Activated T-cell treated with anti-CD3 and anti-CD28 coated beads for 24 hours (primary cell): ENCODE measurements at places on chromosomes 4 and X.

DNA sequence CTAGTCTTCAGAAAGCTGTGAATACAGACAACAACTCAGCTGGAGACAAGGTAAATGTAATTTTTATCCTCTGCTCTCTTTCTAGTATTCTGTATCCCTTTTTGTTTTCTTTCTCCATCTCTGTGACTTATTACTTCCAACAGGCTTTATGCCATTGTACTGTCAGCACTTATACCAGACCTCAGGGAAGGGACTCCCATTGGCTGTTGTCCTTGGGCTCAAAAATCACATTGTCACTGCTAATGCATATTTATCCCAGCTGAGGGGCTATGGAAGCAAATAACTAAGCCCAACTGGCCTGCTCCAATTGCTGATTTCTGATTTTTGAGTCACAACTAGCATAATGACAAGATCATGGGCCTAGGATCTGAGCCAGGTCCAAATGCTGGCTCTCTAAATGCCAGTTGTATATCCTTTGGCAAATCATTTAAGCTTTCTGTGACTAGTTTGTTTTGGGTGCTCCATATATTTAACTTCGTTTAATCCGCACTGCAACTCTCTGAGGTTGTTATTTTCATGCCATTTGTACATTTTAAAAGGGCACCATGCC lies 395.1 kb upstream of the GNPDA2 start:
- DNase-seq = no peak

DNA sequence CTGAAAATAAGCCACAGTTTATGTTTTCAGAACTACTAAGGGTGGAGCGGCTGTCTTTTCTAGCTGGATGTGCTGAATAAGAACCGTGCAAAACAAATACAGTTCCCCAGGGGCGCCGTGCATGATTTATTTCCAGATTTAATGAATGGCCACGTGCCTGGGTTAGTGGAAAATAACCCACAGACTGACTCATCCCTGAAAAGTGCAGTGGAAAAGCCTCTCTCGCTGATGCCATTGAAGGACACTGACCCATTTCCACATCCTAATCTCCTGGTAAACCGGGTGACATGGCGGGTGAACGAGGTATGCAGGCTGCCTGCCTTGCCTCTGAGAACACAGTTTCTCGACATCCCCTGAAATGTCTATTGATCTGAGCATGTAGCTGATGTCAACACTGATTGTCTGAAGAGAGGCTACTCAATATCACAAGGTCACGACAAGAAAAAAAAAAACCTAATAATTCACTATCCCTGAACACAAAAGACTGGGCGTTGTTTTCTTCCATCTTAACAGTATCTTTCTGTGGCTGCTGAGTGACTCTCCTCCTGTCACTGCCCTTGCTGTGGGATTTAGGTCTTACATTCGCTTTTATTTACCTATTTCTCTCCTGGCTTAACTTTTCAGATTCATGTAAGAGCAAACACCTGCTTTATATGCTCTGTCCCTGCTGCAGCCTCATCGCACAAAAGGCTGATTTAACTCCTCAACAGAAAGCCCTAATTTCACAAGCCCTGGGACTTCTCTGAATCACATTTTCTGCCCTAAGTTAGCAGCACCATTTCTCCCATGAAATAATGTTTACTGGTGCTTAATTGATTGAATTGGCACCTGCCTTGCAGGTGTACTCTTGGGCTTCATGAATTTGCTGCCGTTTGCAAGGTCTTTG lies 76.9 kb upstream of the SCOC start:
- DNase-seq = no peak

- DNase-seq = peak; percentile 69
Measured at GRCh38 chrX:119791437-119792231, at the start of gene RPL39. Gene RPL39, minus strand, starts transcription at chrX:119791630. Its CDS starts 54 bp downstream, at chrX:119791576.

GRCh38 chrX:37896511-37896890 lies 49.1 kb upstream of the DYNLT3 start:
- no peak for DNase-seq

- DNase-seq = no peak
Measured at GRCh38 chr4:930827-931193, 1.3 kb downstream of the GAK start.

- DNase-seq = no peak
Measured at GRCh38 chr4:147844781-147845180, 112.9 kb downstream of the ARHGAP10 start.

DNA sequence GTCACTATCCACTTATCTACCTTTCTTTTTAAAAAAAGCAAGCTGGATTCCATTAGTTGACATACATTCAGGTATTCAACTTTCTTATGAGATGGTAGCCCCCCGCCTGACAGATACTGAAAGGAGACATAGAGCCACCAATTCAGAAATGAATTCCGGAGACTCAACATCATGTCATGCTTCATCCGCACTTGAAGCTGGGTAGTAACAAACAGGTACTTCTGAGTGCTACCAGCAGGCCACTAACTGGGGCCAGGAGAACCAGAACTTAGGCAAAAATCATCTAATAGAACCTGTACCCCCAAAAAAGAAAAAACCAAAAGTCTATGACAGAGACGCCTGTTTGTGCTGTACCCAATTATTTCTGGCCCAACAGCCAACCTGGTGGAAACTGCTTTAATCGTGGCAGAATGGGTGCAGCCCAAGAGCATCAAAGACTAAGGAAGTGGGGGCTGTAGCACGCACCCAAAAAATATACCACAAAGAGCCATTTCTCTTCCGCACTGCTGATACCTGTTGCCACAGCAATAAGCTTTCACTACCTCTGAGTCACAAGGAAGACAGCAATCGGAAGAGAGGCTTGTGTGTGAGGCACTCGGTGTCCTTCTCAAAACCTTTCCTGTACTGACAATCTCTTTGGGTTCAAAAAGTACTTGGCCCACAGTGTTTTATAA lies 84.8 kb downstream of the AFAP1 start:
- DNase-seq = peak; percentile 56

DNA sequence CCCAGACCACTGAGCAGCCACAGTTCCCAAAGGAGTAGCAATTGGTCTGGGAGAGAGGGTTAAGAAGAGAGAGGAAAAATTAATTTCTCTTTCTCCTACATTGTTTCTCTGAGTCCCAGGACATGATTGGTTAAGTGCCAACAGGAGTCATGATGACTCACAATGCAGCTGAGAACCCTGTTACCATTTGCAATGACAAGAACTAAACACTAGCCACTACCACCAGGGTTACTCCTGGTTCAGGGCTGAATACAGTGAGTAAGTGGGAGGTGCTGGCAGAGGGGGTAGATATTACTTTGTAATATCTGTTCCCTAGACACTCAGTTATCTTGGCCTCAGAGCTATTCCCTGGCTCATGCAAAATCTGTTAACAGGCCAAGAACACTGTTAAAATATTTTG lies 18.0 kb downstream of the ETDC start:
- DNase-seq = no peak

DNA sequence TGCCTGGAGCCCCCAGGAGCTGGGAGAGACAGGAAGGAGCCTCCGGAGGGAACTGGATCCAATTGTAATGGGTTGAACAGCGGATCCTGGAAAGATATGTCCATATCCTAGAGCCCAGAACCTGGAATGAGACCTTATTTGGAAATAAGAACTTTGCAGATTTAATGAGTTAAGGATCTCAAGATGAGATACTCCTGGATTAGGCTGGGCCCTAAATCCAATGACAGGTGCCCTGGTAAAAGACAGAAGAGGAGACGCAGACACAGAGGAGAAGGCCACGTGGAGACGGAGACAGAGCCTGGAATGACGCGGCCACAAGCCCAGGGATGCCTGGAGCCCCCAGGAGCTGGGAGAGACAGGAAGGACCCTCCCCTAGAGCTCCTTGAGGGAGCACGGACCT lies 34.1 kb downstream of the P2RY8 start:
- no peak for DNase-seq

GRCh38 chr4:128775916-128776315 lies 33.6 kb upstream of the JADE1 start:
- DNase-seq = no peak

GRCh38 chr4:156109943-156110900 lies 156.6 kb upstream of the CTSO start:
- no peak for DNase-seq

- DNase-seq = no peak
Measured at GRCh38 chr4:173024203-173024602, 144.4 kb upstream of the GALNT7 start.

GRCh38 chr4:38145741-38146140 lies 185.5 kb downstream of the PTTG2 start:
- no peak for DNase-seq

- no peak for DNase-seq
Measured at GRCh38 chr4:628311-628741, 3.0 kb downstream of the PDE6B start.

GRCh38 chr4:22720091-22720490 lies 27.4 kb downstream of the GBA3 start:
- no peak for DNase-seq

GRCh38 chrX:74344280-74344622 lies 40.3 kb downstream of the ZCCHC13 start:
- no peak for DNase-seq

DNA sequence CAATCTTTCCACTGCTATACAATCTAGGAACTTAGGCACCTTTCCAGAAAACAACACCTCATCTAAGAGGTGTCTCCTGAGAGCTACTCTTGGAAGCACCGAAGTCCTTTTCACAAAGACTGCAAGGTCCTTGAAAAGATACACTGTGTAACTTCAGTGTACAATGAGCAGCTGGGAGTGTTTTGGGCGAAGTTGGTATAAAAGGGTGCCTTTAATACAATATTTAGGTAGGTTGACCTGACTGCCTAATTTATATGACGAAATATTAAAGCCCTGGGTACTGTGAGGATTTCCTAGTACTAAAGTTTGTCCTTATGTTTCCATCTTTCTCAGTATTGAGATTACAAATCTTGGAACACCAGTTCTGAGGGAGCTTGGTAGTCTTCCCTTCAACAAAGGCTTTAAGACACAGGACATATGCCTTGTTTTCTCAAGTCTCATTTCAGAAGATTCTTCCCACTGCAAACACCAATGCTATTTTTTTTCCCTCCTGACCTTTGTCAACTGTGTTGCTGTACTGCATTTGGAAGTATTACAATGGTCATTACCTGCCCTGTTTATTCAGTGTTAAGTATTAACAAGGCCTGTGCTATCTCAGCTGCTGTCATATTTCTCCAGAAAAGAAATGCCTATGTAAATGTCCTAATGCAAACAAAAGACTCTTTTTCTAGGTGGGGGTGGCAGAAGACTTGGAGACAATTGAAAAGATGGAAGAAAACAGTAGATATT lies 134.2 kb downstream of the MAML3 start:
- no peak for DNase-seq

DNA sequence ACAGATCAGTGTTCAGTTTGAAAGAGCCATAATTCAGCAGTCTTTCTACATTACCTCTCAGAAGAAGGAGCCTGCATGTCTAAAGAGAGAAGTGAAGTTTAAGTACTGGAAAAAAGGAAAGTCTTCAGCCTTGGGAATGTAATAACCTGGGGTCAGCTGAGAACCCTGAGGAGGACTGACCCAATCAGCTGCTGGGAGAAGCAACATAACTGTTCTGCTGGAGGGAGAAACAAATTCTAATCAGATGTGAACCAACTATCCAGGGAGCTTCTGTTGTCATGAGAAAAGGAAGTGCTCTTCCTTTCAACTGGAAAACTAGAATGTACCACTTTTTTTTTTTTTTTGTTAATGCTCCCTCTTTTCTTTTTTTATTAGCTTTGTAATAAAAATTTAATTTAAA lies 64.5 kb upstream of the PDE5A start:
- no peak for DNase-seq

GRCh38 chr4:903066-904046 lies 28.8 kb downstream of the GAK start:
- no peak for DNase-seq

DNA sequence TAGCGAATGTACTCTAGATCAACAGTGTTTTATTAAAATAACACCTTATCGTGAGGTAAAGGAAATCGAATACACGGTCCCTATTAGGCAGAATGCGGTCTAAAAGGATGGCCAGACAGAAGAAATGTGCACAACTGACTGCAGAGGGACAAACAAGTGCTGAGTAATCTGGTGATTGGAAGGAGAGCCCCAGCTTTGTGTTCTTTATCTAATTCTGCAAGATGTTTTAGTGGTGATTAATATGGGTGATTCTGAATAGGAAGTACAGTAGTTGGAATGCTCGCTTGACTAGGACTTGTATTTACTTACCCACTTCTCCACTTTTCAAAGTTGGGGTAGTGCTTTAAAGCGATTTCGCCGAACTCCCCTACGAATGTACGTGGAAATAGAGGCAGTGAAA lies 1.2 kb downstream of the WDR44 start:
- DNase-seq = no peak

- DNase-seq = no peak
Measured at GRCh38 chr4:151833174-151833573, 72.4 kb upstream of the GATB start.

DNA sequence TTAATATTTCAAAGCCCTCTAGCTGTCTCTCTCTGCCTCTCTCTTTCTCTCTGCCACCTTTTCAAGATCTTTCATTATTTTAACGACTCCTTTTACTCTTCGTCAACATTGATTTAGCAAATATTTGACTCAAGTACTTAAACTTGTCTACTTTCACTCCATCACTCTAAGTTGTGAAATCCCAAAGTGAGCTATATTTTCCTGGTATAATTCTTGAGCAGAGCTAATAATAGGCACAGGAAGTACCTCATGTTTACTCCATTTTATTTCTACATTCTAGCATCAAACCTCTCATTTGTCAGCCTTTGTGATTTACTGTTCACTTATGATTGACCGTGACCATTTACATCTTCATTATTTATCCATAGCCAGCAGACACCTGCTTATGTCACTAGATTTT lies 482.5 kb downstream of the RPA4 start:
- no peak for DNase-seq

DNA sequence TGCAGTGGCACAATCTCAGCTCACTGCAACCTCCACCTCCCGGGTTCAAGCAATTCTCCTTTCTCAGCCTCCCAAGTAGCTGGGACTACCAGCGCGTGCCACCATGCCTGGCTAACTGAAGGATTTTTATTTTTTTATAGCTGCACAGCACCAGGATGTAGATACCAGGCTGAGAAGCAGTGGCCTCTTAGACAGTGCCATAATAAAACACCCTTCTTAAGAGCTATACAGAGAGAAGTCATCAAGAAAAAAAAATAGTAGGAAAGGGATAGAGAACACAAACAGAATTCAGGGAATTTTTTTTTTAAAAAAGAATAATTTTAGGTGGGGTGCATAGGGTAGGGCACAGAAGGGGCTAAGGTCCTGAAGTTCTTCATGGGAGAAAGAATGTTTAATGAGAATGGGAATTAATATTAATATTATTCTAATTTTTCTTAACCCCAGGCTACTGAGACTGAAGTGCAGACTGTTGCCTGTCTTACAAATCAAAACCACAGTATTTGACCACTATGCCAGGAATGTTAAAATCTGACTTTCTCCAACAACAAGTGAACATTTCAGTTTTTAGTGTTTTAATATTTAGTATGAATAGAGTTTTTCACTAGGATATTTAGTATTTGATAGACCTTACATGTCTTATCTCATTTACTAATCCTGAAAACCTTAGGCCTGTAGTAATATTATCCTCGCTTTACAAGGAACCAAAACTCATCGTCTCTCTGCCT lies 146.7 kb downstream of the KCNIP4 start:
- DNase-seq = no peak
